GM12864 (cell line): ENCODE measurements at places on chromosomes 2 and 18.

GRCh38 chr2:121019756-121020155 lies 265.2 kb downstream of the TFCP2L1 start:
- no peak for DNase-seq

GRCh38 chr2:9714630-9715214 lies 83.9 kb upstream of the YWHAQ start:
- no peak for DNase-seq

DNA sequence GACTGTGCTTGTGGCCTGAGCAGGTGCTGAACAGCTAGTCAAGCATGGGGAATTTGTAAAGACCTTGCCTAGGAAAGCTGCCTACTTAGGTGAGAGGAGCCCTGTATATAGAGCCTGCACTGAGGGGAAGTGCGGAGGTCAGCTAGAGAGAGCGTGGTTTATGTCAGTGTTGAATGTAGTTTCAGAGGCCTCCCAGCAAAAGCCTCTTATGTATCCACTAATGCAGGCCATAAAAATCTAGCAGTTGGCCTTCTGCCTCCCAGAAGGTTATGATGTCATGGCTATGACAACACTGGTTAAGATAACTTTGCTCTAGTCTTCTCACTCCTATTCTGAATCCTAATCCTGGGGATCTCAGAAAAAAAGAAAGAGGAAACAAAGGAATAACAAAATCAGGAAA lies 88.9 kb downstream of the ASXL3 start:
- no peak for DNase-seq

DNA sequence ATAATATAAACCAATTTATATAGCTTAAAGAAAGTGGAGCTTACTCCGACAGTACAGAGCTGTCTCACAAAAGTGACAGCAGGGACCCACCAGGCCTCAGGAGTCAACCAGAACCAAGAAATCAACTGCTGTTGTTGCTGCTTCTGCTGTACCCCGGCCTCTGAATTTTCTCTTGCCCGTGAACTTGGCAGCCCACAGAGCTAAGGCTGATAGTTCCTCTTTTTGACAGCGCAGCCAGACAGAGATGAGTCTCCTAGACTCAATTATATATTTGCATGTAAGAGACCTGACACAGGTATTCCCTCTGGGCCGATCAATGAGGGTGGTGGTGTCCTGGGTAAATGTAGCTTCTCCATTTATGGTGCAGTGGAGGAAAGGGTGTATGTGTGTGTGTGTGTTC lies 109.4 kb downstream of the KCTD1 start:
- no peak for DNase-seq

GRCh38 chr2:184524551-184525382 lies 73.6 kb upstream of the ZNF804A start:
- no peak for DNase-seq
